ENCODE measurements at places on chromosomes 1 and 21. TPM values are rescaled to one million over a fixed set of nuclear protein-coding genes. Genes with fewer than 3 reads are reported as not detected.

Gene FGR
- 0.06 TPM for polyA plus RNA-seq

Gene RAB3B
- polyA plus RNA-seq, result 1.4 TPM

Gene SPRR2E
- polyA plus RNA-seq, result not detected

Gene TARDBP
- polyA plus RNA-seq, result 88.6 TPM

Gene KRTAP13-3
- polyA plus RNA-seq, result not detected

DNA sequence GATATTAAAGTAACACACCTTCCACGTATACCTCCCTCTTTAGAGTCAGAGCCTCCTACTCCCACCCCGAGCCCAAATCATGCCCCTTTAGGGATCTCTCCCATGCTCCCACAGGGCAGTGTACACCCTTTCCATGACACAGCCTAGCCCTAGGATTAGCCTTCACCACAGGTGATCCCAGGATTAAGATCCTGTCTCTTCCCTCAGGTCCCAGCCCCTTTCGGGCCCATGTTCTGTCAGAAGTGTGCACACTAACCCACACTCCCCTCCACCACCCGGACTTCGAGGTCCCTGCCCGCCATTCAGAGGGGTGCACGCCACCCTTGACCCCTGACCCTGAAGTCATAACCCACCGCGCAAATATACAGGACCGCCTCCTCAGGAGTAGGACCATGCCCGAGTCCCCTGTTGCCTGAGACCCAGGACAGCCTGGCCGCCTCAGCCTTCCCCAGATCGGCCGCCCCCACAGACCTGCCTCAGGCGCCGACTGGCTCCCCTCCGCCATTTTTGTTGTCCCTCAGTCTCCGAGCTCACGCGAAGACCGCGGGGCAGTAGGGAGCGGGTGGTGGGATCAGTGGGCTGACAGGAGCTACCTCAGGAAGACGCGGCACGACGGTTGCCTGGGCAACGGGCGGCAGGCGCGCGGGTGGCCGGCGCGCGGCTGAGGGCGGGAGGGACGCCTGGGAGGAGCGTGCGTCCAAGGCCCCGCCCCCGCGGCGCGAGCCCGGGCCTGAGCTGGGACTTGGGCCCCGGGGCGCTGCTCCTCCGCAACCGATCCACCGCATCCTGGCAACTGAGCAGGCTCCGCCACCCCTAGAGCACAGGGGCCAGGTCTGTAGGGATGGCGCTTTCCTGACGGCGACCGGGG is at the start of gene AGBL4:
Gene AGBL4, minus strand, starts transcription at position 663 of the 868 bp plus-strand sequence.
- peak; percentile 12 for DNase-seq

Data from mammary epithelial cell (primary cell).